ENCODE measurements at places on chromosomes 1 and 21.

GRCh38 chr1:235098991-235099390, 29.6 kb downstream of the TOMM20 start:
- no peak for DNase-seq

- DNase-seq, result no peak
These were observed 93.4 kb downstream of the CD58 start for GRCh38 chr1:116477429-116477828.

GRCh38 chr1:20194224-20194623, 7.9 kb upstream of the PLA2G2C start:
- DNase-seq, result no peak

DNA sequence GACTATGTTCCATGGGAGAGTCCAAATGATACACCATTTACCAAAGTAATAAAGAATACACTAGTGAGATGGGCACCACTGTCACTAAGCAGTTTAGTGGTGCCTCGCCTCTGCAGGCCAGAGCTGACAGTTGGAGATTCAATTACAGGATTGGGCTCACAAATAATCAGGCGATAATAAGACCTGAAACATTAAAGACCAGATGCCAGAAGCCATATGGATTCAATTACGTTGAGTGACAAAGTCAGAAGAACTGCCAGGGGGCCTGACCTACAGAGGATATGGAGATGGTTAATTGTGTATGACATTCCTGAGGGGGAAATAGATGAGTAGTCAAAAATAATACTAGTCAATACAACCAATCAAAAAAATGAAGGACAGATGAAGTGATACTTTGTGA, 65.2 kb upstream of the ST6GALNAC5 start:
- DNase-seq, result no peak

GRCh38 chr1:7549277-7550161, 221.6 kb upstream of the VAMP3 start:
- no peak for DNase-seq

DNA sequence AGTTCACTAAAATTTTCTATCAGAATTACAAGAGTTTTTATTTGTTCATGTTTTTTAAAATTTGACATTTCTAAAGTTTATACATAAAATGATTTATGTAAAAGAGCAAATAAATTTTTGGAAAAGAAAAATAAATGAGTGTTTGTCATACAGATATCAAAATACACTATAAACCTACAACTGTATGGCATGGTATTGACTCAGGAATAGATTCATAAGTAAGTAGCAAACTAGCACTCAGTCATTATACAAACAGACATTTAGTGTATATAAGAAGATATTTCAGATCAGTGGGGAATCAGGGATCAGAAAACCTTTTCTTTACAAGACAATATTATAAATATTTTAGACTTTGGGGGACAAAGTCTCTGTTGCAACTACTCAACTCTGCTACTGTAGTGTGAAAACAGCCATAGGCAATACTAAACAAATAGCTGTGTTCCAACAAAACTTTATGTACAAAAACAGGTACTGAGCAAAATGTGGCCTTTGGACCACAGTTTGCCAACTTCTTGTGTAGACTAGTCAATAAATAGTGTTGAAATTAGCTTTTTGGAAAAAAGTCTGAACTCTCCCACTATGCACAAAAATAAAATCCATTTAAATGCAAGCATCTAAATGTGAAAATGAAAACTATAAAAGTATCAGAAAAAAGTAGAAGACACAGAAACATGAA, 508.8 kb upstream of the CAMK1G start:
- no peak for DNase-seq

DNA sequence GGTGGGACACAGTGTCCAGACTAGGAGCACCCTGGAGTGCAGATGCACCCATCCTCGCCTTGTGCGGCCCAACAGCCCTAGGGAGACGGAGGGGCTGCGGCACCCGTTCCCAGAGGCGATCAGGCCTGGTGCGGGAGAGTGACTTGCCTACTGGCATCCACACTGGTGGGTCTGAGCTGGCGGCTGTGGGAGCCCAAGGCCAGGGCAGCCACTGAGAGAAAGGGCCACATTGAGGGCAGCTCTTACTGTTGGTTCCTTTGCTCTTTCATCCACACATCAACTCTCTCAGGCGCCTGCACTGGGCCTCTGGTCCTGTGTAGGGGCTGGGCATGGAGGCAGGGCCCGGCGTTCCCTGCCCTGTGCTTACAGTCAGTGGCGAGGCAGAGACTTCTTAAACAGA, 8.6 kb downstream of the PODN start:
- DNase-seq, result no peak

GRCh38 chr1:91731815-91732214, 154.1 kb downstream of the TGFBR3 start:
- DNase-seq, result peak; percentile 15

- DNase-seq, result no peak
These were observed 18.7 kb upstream of the F5 start for GRCh38 chr1:169604781-169605560.

GRCh38 chr1:87450615-87451209, 122.0 kb downstream of the LMO4 start:
- no peak for DNase-seq

DNA sequence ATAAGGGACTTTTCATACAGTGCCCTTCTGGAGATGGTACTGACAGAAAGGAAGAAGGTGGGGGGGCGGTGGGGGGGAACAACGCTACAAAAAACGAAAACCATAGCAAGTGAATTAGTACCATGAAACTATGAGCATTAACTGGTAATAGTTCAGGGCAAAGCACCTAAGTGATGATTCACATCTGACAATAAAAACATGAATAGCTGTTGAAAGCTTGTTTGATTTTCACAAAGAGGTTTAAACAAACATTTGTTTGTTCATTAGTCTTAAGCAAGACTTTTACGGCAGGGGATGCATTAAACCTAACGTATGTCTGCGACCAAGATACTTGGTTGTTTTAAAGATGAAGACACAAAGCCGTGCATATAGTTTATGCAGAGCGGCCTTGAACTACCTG, 177.5 kb downstream of the LMO4 start:
- DNase-seq, result no peak

DNA sequence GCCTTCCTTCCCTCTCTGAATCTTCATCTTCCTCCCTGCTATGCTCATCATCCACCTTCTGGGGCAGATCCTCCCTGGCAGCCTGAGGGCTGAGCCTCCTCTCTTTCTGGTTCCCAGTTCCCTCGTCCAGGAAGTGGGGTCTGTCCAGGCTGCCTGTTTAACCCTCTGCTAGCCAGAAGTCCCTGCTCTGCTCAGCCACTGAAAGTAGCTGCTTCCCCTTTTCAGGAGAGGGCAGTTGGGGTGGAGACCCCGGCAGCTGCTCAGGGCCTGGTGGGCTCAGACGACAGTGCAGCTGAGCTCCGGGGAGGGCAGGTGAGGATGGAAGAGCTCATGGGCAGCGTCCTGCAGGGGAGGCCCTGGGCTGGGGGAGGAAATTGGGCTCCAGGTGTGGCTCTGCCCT, 43.1 kb upstream of the ETV3 start:
- no peak for DNase-seq

- no peak for DNase-seq
These were observed 43.4 kb upstream of the RD3 start for GRCh38 chr1:211535346-211535745.

- DNase-seq, result no peak
These were observed 5.0 kb downstream of the CHODL start for GRCh38 chr21:18249672-18250071.

- DNase-seq, result no peak
These were observed 151.3 kb upstream of the GJB5 start for GRCh38 chr1:34603594-34603993.

DNA sequence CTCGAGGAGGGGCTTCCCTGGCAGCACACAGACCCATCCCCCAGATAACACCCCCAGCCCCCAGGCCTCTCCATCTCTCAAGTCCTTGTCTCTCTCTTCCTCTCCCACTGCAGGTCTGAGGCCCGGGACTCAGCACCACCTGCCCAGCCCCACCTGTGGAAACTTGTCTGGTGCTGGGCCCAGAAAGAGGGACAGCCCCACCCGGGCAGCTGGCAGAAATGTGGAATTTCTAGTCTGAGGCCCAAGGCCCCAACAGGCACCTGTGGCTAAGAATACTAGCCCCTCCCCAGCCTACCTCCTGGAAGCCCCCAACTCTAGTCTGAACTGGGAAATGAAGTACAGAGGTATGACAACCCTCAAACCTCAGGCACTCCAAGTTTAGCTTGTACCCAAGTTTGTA, 15.4 kb downstream of the TTC39A start:
- no peak for DNase-seq

- DNase-seq, result no peak
These were observed 11.9 kb upstream of the TMEM61 start for GRCh38 chr1:54968551-54968950.

- DNase-seq, result no peak
These were observed 88.9 kb downstream of the HUNK start for GRCh38 chr21:31961704-31962103.
